Cerebellar nuclear complex (tissue), 1 donor: ENCODE measurements at places on chromosomes 16 and 17.

- no peak for DNase-seq
These were observed 37.6 kb downstream of the ZZEF1 start for GRCh38 chr17:4105232-4105631.

DNA sequence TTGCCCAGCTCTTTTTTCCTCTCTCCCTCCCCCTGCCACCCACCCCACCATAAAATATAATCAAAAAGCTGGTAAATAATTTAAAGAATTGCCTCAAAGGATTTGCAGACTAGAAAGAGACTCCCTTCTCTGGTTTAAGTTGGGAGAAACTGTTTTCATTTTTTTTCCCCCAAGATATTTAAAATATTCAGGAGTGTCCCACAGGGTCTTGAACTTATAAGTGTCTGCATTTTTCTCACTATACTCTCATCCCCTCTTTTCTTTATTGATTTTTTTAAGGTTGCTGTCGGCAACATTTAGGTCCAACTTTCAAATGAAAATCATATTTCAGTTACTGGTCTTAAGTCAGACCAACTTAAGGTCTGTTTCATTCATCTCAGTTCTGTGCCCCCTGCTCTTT lies 210.2 kb downstream of the MSI2 start:
- DNase-seq: no peak

DNA sequence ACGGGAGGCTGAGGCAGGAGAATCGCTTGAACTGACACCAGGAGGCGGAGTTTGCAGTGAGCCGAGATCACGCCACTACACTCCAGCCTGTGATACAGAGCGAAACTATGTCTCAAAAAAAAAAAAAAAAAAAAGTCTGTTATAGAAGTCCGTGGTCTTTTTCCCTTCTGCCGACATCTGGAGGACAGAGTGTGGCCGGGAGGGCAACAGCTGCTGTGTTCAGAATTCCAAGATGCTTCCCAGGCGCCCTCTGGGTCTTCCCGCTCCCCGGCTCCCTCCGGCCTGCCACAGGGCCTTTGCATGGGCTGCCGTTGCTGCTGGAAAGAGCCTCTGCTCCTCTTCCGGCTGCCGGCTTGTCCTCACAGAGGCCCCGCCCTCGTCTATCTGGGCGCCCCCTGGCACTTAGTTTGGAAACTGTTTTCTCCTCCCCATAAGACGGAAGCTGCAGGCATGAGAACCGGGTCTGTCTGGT lies 2.4 kb upstream of the CACNA1H start:
- DNase-seq: no peak

DNA sequence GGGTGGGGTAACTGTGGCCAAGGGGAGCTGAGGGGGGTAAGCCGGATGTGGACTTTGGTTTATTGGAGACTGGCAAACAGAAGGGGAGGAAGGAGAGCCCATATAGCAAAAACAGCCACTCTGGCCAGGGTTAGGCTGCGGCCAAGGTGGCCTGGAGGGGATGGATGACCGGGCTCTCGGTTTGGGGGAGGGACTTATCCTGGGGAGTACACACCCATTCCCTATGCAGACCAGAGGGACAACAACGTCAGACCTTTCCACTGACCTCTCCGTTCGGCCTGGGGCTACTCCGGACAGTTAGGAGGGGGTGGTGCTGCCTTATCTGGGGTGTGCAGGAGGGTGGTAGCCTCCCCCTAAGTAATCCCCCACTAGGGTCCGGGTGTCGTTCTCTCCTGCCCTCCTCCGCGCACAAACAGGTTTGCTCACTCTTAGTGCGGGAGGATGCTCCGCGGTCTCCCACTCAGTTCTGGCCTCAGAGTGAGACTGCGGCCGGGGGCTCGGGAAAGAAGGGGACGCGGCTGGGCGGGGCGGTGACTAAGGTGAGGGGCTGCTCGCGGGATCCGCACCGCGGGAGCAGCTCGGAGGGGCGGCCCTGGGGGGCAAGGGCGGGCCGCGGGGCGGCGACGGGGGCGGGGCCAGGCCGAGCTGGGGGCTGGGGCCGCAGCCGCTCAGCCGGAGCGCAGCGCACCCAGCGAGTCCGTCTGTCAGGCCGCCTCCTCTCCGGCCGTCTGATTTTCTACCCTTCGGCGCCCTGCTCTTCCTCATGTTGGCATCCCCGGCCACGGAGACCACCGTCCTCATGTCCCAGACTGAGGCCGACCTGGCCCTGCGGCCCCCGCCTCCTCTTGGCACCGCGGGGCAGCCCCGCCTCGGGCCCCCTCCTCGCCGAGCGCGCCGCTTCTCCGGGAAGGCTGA lies at the start of gene WNK4:
TSS of gene WNK4 (plus strand) at position 675 of the 915 bp plus-strand sequence. CDS start at position 764, 89 bp downstream.
- DNase-seq: no peak

- DNase-seq: no peak
These were observed 277.0 kb downstream of the WWOX start for GRCh38 chr16:78376452-78376851.

DNA sequence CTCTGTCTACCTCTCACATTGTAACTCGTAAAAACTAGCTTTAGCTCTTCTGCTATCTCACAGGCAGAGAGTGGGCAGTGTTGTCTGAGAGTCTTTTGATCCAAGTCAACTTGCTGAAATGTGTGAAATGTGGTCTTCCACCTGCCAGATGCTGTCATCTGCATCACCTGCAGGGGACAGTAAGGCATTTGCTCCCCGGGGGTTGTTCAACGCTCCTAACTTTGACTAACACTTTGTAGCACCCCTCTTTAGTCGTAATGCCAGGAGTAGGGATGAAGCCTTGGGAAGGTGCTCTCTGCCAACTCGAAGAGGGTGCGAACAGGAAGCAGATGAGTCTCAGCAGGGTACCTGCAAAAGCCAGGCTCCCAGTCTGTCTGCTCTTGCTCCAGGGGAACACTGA lies 36.1 kb downstream of the SNX11 start:
- no peak for DNase-seq

- DNase-seq: no peak
These were observed 414 bp downstream of the NARF start for GRCh38 chr17:82458885-82459424.

- no peak for DNase-seq
These were observed 5.3 kb downstream of the ST3GAL2 start for GRCh38 chr16:70433458-70434103.

DNA sequence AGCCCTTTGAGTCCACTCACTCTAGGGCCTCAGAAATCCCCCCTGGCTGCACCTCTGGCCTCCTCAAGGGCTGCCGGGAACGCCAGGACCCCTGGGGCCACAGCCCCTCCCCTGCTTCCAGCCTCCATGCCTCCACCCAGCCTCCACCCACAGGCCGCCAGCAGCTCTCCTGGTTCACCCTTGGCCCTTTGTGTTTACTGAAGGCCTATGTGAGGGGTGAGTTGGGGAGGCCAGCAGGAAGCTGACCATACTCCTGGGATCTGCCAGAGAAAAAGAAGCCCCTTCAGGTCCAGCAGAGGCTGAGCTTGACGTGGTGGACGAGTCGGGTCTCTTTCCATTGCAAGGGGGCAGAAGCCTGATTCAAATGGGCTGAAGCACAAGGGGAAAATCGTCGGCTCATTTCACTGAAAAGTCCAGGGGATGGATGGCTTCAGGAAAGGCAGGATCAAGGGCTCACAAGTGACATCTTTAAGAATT lies 18.3 kb upstream of the ATP2A3 start:
- DNase-seq: no peak

DNA sequence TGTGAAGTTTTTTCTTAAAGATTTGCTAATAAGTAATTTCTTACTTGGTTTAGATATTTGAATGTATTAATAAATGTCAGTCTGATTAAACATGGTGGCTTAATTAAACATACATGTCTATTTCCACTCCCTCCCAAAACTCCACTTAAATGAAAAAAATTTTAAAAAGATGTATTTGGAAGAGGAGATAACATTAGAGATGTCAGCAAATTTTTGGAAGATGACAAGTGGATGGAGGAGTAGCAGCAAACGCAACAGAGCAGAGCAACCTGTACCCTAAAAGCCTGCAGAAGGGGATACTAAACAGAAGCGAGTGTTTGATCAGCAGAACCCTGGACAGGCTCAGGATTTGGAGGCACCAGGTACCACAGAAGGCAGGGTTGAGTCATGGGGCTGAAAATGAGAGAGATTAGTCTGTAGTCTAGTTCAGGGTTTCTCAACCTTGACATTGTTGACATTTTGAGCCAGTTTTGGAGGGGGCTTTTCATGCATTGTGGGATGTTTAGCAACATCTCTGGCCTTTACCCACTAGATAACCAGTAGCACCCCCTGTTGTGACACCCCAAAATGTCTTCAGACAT lies 17.8 kb downstream of the LUC7L3 start:
- DNase-seq: no peak

GRCh38 chr17:6475411-6475810 lies 31.2 kb downstream of the PIMREG start:
- DNase-seq: no peak

DNA sequence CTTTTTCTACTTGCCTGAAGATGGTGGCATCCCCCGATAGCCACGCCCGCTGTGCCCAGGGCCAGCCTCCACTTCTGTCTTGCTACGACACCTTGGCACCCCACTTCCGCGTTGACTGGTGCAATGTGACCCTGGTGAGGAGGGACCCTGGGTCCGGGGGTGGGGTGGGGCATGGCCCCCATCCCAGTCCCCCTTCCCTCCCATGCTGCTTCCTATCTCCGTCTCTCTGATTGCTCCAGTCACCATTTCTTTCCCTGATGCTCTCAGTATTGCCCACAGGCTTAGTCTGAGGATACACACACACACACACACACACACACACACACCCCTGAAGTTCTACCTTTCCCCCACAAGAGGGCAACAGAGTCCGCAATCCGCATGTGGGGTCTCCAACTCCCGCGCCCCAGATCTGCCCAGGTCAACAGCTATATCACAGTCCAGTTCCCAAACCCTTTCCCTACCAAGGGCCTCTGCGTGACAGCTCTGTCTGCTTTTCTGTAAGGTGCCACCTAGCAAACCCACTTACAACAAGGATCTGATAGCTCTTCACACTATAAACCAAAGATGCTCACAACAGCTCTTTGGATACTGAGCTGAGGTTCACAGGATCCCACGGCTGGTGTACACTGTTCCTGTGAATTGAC lies 3.4 kb downstream of the SGCA start:
- no peak for DNase-seq

GRCh38 chr16:80526418-80527061 lies 14.3 kb upstream of the DYNLRB2 start:
- no peak for DNase-seq

GRCh38 chr17:46719891-46720290 lies 98.6 kb downstream of the WNT3 start:
- no peak for DNase-seq

GRCh38 chr16:85631230-85631629 lies 18.1 kb downstream of the GSE1 start:
- no peak for DNase-seq

- DNase-seq: no peak
These were observed 185.5 kb downstream of the WWOX start for GRCh38 chr16:78284957-78285434.

DNA sequence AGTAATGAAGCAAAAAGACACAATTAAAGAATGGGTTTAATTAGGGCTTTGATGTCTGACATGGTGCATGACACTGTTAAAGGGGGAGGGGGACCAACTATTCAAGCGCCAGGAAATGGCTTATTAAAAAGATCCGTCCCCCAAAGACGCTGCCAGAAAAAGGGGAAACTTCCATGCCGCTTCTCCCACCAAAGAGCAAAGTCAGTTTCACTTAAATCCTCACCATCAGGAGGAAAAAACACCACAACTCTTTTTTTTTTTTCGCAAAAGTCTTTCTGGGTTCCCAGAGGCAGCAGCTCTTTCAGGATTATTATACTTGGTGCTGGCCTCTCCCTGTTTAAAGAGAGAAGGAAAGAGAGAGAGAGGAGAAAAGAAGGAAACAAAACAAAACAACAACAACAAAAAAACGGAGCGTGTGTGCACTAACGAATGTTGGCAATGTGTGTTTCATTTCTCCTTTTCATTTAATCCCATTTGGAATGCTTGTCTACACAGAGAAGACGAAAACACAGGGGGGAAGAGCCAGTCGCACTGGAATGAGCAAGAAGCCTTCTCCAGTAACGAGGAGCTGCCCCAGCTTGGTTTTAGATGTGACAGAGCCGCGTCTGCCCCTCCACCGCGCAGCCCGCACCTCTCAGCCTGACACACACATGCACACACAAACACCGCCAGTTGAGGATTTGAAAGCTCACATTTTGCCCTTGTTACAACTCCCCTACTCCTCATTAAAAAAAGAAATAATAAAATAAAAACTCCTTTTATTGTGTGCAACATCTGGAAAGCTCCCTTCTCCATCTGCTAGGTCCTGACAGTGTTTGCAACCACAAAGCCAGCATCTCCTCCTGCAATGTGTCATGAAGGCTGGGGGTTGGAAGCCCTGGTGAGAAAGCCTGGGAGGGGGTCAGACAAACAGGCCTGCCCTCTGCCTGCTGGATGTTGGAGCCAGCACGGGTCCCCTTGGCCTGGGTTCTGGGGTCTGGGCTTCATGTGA lies 32.7 kb upstream of the AXIN2 start:
- DNase-seq: no peak

- DNase-seq: no peak
These were observed 6.0 kb downstream of the SCN4A start for GRCh38 chr17:63966646-63967264.

DNA sequence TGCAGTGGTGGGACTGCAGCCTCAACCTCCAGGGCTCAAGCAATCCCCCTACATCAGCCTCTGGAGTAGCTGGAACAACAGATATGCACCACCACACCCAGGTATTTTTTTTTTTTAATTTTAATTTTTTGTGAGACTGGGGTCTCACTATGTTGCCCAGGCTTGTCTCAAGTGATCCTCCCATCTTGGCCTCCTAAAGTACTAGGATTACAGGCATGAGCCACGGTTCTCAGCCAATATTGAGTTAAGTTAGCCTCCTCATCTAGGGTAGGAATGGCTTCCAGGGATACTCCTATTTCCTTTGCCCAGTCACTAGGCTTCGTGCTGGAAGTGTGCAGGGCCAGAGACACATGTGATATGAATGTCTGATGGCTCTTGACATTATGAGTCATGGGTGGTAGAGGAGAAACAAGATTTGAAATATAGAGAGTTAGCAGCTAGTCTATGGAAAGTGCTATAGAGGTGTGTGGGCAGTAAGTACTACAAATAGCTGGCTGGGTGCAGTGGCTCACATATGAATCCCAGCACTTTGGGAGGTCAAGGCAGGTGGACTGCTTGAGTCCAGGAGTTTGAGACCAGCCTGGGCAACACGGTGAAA lies 8.0 kb upstream of the HES7 start:
- no peak for DNase-seq

GRCh38 chr16:67105881-67106280 lies 3.9 kb upstream of the PHAF1 start:
- DNase-seq: no peak

DNA sequence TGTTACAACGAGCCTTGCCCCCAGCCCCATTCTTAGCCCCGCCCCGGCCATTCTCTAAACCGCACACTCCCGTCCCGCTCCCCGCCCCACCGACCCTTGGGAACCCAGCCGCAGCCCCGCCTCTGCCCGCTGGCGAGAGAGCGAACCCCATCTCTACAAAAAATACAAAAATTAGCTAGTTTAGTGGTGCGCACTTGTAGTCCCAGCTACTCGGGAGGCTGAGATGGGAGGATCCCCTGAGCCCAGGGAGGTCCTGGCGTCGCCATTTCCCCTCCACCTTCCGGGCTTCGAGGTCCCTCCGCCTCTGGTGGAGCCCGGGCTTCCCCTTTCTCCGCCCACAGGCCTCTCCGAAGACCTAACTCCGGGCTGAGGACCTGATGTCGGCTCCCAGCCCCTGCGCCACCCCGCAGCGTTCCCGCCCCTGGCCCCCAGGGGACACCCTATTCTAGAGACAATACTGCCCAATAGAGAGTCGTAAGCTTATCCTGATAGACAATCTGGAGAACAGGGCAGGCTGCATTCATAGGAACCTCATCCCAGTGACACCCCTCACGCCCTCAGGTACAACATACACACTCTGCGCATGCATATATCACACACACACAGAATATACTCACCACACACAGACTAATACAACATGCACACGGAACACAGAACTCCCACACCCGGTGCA lies 480 bp upstream of the PROCA1 start:
- DNase-seq: no peak
